ENCODE measurements at places on chromosomes 2 and 18.

GRCh38 chr2:21270708-21271122 lies 146.9 kb downstream of the TDRD15 start:
- DNase-seq: no peak

GRCh38 chr2:225649274-225649673 lies 249.8 kb downstream of the NYAP2 start:
- peak; percentile 25 for DNase-seq

DNA sequence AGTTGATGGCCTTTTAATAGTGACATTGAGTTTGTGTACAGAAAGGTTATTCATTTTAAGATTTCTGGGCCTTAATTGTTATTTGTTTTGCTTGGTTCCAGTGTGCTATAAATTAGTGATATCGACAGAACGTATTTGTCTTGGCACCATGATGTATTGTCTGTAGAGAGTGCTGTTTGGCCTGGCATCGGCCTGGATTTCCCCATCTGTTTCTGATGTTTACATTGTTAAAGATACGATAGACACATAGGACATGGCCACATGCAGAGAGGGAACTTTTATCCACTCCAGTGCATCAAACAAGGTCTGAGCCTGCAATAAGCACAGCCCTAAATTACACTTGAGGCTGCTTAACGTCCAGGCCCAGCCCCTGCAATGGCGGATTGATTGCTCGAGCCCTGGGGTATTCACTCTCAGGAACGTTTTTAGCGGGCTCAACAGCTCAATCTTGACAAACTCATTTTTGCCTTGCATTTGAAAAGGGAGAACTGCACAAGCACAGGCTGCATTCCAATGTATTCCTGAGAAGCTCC lies 144.7 kb downstream of the SLC4A3 start:
- peak; percentile 55 for DNase-seq

DNA sequence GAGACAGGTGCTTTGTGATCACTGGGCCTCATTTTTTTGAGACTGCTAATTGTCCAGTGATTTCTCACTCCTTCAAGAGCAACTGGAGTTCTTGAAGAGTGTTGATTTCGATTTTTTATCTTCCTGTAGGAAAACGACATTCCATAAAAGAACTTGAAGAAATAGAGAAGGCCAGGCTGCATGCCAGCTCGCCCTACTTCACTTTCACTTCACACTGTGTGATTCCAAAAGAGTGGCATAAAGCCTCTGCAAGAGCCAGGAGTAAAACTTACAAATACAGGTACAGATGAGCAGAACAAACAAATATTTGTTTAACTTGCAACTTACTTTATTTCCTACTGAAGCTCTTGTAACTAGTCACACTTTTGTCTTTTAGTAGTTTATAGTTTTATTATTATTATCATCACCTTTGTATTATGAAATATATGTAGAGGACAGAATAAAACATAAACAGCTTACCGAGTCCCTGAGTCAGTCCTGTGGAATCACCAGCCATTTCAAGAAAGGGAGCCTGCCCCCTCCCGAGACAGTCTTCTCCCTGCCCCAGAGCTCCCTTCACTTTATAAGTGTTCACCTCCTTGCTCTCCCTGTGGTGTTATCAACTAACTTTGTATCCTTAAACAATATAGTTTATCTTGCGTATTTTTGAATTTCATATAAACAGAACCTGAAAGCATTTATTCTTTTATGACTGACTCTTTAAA lies 8.7 kb downstream of the FAM228A start:
- no peak for DNase-seq

- peak; percentile 18 for DNase-seq
These were observed 34.1 kb upstream of the NXPH2 start for GRCh38 chr2:138814123-138814898.

- no peak for DNase-seq
These were observed 78.3 kb downstream of the RTP5 start for GRCh38 chr2:241947876-241948275.

Measured in NCI-H524 (cell line).